ENCODE measurements at places on chromosomes 16 and 17. TPM values are rescaled to one million over a fixed set of nuclear protein-coding genes. Genes with fewer than 3 reads are reported as not detected.

Gene ANKS4B
- not detected for total RNA-seq

Gene RNU2-1
- total RNA-seq = 4,070 TPM

Gene PRR35
- total RNA-seq = not detected

Gene KRTAP4-5
- not detected for total RNA-seq

Gene CD300C
- not detected for total RNA-seq

Gene C16orf86
- total RNA-seq = 2.8 TPM

Gene ACTG1
- total RNA-seq = 4,756 TPM

DNA sequence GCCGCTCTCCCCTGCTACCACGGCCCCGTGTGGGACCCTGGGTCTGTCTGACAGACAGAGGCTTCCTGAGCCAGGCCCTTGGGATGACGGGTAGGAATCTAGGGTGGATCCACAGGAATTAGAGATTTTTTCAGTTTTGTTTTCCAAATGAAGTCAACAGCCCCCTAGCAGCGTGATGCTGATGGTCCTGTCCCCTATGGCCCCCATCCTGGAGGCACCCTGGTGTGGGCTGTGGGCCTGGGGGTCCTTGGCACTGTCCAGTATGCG, 15.5 kb downstream of the CENPX start:
- no peak for DNase-seq

DNA sequence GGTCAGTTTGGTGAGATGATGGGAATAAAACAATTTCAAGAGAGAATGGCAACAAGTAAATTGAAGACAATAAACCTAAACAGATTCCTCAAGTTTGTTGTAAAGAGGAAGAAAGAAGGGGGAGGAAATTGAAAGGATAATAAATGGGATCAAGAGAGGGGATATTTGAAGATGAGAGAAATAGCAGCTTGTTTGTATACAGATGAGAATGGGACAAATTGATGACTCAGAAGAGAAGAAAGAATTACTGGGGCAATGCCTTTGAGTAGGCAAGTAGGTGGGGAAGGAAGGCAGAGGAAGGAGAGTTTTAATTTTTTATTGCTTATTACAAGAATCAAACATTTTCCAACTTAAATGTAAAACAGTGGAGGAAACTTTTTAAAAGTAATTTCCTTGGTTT, 98.3 kb downstream of the CHD9 start:
- DNase-seq = no peak

- no peak for DNase-seq
Measured at GRCh38 chr16:26709175-26709574, 357.6 kb upstream of the C16orf82 start.

DNA sequence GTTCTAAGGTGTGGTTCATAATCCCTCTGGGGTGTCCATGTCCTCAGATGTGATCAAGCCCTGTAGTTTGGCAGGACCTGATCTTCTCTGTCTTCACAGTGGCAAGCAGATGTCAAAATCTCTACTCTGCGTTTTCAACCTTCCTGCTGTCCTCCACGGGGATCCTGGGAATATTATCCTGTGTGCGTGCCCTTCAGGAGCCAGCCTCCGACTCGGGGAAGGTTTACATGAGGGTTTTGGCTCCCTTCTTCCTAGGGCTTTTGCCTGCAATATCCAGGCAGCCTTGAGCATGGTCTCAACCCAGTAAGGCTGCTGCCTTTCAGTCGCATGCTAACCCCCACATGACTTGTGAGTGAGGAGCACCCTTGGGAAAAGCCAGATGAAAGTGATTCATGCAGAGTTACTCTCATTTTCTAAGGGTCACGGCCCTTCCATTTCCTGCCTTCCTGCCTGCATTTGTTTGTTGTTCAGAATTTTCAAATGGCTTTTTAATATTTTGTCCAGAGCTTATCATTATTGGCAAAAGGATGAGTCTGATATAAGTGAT, 202.2 kb upstream of the CHMP6 start:
- DNase-seq = peak; percentile 54

DNA sequence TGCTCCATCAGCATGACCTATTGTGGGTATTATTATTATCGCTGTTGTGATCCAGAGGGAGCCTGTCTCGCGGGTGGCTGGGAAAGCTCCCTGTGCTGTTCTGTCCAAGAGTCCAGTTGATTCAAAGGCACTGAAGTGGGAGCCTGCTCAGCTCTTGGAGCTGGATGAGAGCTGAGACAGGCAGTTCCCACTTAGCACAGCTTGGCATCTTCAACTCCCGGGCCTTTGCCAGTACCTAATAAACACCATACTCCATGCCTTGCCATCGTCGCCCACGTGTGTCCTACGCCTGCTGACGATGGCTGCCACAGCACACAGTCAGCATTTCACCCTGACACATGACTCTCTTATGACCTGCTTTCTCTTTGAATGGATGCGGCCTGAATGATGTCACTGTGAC, 32.6 kb downstream of the RTN4RL1 start:
- no peak for DNase-seq

- DNase-seq = no peak
Measured at GRCh38 chr16:64809876-64810629, 311.8 kb downstream of the CDH11 start.

DNA sequence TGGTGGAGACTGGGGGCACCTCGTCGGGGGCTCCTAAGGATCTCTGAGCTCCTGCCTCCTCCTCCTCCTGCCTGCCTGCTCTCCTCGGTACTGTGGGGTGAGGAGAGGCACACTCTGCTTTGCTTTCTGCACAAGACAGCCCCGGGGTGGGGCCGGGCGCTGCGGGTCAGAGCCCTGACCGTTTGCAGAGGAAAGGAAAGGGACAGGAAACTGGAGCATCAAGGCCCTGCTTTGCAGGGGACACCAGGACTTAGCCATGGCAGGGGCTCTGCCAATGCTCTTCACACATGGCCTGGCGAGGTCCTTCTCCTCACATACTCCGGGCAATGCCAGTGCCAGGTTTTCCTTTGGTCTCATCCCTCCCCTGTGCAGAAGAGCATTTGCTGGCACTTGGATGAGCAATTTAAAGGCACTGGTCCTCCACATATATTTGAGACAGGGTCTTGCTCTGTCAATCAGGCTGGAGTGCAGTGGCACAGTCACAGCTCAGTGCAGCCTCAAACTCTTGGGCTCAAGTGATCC, 23.8 kb upstream of the DOC2B start:
- DNase-seq = no peak

- DNase-seq = no peak
Measured at GRCh38 chr17:41535764-41536481, 7.8 kb upstream of the KRT19 start.

GRCh38 chr17:68821860-68822696, 133.1 kb downstream of the ABCA8 start:
- no peak for DNase-seq

GRCh38 chr16:19168371-19169081, 486 bp downstream of the SYT17 start:
- DNase-seq = no peak

DNA sequence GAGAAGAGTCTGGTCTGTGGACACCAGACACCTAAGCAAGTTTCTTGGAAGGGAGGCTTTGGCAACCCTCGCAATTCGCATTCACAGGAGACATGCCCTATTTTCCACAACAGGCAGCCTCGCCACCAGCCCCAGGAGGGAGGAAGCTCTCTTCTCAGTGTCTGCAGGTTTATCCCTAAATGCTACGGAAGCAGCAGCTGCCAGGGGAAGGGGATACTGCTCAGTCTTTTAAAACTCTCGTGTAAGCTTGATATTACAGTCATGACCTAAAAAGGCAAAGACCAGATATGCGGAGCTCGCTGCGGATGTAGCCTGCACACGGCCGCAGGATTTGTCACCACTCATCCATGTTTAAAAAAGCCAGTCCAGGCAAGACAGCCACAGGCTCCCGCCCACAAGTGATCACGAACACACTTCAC, 159.2 kb upstream of the RPH3AL start:
- DNase-seq = no peak

DNA sequence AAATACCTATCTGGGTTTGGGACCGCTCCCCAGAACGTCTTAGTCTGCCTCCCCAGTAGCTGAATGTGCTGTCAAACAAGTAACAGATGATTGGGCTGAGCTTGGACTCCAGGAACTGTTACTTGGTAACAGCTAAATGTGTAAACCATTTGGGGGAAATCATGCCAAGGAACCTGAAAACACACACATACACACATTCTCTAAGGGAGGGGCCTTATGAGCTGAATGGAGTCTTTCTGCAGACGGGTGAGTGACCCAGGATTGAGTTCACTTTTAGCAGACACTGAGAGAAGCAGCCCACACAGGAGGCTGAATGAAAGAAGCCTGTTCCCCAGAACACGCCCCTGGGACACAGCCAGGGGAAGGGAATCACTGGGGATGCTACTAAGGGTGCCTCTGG, 1.6 kb downstream of the ACLY start:
- no peak for DNase-seq

DNA sequence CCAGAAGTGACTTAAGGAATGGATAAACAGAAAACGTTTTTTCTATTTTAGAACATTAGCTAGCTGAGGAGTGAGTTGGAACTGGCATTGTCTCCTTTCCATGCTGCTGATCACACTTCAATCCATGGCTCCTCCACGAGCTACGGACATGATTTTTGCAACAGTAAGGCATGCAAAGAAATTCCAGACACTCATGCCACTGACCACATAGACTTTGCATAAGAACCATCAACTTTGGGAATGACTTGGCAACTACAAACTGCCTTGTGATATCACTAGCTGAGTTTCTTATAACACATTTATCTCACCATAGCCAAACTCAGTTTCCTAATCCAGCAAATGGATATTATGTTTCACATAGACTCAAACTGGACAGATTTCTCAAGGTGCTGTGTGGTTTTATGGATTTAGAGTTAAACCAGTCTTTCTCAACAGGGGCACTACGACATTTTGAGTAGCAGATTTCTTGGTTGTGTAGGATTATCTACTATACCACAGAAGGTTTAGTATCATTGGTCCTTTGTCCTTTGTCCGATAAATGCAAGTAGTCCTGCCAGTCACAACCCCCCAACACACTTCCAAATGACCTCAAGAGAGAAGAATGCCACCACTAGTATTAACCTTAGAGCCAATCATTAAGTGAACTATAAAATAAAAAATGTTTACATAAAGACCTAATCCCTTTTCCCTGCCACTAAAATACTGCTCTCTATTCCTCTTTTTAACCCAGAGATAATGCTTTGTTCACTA, 48.3 kb upstream of the C17orf78 start:
- no peak for DNase-seq

GRCh38 chr16:66474750-66475199, 47.7 kb downstream of the BEAN1 start:
- DNase-seq = peak; percentile 83

DNA sequence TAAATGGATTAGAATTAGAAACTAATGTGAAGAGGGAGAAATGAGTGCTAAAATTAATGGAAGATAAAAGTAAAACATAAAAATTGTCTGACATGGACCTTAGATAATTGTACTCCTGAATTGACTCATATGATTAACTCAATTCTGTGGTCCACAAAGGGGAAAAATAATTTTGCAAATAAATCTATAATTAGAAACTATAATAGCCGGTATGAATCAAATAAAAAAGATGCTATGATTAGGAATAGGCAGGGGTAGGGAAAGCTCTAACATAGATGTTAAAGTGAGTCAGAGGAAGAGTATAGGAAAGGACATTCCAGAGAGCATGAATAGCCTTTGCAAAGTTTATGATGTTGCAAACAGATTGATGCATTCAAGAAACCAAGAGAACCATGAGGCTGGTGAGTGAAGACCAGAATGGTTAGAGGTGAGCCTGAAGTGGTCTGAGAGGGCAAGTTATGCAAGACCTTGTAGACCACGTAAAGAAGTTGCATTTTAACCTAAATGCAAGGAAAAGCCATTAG, 262.1 kb upstream of the CA10 start:
- DNase-seq = no peak

GRCh38 chr17:7611635-7612293, 2.9 kb downstream of the FXR2 start:
- DNase-seq = no peak

DNA sequence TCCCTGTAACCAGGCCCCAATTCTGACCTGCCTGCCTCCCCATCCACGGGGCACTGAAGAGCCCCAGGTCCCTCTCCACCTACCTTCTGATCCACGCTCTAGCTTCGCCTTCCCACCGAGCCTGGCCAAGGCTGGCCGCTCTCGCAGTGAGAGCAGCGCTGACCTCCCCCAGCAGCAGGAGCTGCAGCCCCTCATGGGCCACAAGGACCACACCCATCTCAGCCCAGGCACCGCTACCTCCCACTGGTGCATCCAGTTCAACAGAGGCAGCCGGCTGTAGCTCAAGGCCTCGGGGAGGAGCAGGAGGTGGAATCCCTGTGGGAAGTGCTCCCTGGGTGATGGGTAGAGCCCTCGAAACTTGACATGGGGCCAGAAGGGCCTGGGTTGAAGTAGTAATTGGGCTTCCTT, 8.4 kb upstream of the PLEKHG4 start:
- DNase-seq = no peak

GRCh38 chr17:382644-383533, 30.3 kb upstream of the RPH3AL start:
- DNase-seq = no peak

DNA sequence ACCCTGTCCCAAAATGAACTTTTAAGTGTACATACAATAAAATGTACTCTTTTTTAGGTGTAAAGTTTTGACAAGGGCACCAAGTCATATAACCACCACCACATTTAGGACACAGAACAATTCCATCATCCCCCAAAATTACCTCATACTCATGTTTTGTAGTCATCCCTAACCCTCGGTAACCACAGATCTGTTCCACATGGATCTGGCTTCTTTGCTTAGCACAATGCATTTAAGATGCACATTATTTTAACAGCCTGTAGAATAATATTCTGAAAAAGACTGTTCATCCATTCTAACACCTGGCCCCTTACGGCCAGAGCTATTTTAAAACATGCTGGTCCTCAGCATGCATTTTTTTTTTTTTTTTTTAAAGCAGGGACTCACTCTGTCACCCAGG, 25.2 kb upstream of the CFAP20 start:
- DNase-seq = no peak

DNA sequence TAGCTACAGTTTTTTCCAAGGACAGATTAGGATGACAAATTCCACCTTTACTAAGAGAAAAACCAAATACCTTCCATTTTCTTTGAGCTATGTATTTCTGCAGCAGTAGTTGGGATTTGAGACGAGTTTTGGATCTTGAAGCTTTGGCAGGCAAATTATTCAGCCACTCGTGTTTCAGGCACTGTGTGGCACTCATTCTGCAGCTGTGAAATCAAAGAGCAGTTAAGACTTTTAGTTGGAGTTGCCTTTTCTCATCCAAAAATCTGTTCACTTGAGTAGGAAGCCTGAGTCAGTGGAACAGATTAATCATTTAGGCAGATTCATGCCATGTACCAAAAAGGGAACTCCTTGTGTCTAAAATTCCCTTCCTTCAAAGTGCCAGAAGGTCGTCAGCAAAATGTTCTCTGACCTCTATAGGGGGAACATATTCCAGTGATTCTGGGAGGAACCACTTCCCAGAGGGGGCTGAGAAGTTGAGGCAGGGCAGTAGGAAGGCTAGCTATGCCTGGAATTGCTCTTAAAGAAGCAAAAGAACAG, 20.1 kb downstream of the ORC6 start:
- DNase-seq = no peak

- DNase-seq = no peak
Measured at GRCh38 chr17:73091410-73091769, 1.1 kb downstream of the SLC39A11 start.

DNA sequence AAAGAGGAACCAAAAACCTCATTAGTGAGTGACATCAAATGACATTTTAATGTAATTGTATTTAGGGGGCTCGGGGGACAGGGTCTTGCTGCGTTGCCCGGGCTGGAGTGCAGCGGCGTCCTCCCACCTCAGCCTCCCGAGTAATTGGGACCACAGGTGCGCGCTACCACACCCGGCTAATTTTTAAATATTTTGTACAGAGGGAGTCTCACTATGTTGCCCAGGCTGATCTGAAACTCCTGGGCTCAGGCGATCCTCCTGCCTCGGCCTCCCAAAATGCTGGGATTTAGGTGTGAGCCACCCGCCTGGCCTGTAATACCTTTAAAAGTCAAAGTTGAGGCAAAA, 581 bp downstream of the SNRNP25 start:
- no peak for DNase-seq
